ENCODE measurements at places on chromosomes 3 and 15.

- no peak for DNase-seq
These were observed 215.8 kb upstream of the CNTN6 start for GRCh38 chr3:877001-877400.

GRCh38 chr3:76765511-76765910 is 274.4 kb upstream of the ROBO2 start:
- no peak for DNase-seq

GRCh38 chr15:84747416-84748273 is 747 bp upstream of the ZNF592 start:
- DNase-seq, result peak; percentile 59

DNA sequence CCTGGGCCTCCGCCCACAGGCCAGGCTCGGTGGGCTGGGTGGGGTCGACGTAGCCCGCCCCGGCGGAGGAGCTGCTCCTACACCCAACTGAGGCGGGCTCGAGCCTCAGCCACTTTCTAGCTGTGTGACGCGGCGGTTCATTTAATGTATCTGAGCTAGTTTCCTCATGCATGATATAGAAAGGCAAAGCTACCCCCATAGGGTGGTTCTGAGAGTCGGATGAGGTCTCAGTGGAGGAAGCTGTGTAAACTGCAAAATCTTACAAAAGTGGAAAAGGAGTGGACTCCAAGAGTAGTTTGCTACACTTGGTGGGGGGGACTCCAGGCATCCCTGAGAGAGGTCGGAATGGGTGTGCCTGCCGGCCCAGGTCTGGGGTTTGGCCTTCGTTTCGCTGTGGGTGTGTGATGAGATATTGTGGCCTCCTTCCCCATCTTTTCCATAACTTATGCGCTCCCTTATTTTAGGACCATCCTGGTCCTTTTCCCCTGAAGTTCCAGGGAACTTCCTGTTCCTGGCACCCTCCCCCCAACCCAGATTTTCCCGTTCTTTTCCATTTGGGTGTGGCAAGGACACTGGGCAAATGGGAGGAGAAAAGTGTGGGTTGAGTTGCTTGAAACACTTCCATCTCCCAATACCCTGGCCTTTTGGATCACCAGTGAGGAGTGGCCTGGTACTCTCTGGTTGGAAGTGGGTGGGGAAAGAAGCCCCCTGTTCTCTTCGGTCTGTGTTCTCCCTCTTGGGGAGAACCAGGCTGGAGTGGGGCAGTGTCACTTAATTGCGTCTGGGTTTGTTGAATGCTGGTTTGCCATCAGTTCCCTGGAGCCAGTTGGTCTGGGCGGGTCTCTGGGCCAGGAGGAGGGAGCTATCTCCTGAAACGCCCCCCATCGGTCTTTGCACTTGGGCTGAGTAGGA is 1.1 kb downstream of the PDIA5 start:
- DNase-seq, result no peak

- no peak for DNase-seq
These were observed 35.3 kb upstream of the FBN1 start for GRCh38 chr15:48680841-48681240.
